ENCODE measurements at places on chromosomes 3 and 15. TPM values are rescaled to one million over a fixed set of nuclear protein-coding genes. Genes with fewer than 3 reads are reported as not detected.

DNA sequence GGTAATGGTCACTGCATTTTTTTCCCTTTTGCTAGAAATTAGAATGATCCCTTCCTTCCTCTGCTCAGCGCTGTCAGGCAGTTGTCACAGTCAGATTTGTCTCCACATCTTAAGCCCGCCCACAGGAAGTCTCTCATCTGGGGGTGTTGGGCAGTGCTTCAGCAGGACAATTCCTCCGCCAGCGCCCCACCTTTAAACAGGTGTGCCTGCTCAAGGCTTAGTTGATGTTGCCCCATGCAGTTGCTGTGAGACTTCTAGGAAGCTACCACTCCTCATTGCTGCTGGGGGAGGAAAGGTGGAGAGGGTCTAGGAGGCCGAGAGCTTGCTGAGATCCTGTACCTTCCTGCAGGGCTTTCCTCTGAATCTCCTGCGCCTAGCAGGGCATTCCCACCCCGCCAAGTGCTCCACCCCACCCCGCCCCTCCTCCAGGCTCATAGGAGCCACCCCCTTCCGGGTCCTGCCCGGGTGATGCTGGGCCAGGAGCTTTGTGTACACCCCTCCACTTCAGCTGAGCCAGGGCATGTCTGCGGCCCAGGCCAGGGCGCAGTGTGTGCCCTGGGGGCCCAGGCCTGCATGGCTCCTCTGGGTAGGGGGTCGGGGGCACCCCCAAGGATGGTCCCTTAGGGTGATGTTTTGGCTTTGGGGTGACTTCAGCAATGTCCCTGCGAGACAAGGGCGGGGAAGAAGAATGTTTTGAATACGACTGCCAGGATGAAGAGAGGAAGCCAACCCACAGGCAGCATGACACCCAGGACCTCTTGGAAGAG, 68.7 kb downstream of the TRAK1 start:
- DNase-seq, result no peak

Gene GOLGA6L7
- not detected for polyA plus RNA-seq

Gene GNAT1
- not detected for polyA plus RNA-seq

GRCh38 chr3:78888635-78889034, 879.2 kb downstream of the ROBO1 start:
- no peak for DNase-seq

Gene CYP8B1
- polyA plus RNA-seq, result not detected

GRCh38 chr3:185330644-185331043, 32.3 kb upstream of the MAP3K13 start:
- DNase-seq, result no peak

DNA sequence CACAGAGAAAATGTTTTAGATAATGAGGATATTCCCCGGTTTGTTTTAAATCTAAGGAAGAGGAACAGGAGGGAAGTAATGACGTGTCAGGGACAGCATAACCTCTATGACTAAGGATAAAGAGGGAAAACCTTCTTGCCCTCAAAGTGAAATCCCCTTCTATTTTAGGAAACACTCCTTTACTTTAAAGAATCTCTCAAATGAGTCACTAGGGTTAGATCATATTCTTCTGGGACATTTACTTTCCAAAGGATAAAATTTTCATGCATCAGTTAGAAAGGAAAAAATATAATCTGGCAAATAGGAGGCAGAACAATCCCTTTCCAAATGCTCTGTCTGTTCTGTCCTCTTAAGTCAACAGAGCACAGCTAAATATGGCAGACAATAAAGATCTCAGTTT, 43.2 kb upstream of the UBE2E2 start:
- DNase-seq, result no peak

Measured in ovary (tissue), 10 donors.